ENCODE measurements at places on chromosomes 1 and 21. TPM values are rescaled to one million over a fixed set of nuclear protein-coding genes. Genes with fewer than 3 reads are reported as not detected.

Gene LRRC38
- 0.25 TPM for polyA plus RNA-seq

Gene KCNA3
- 0.22 TPM for polyA plus RNA-seq

Gene PLA2G2A
- not detected for polyA plus RNA-seq

Gene KRTAP11-1
- polyA plus RNA-seq: not detected

Gene PODN
- 3.3 TPM for polyA plus RNA-seq

Gene CD34
- 118 TPM for polyA plus RNA-seq

Gene PRKAA2
- polyA plus RNA-seq: 16.9 TPM

Gene OR2L13
- 0.08 TPM for polyA plus RNA-seq

Gene CNKSR1
- 15.4 TPM for polyA plus RNA-seq

Gene KLHDC8A
- polyA plus RNA-seq: 2.1 TPM

Gene IKBKE
- polyA plus RNA-seq: 4.8 TPM

Gene HIVEP3
- polyA plus RNA-seq: 3.9 TPM

Gene TNNT2
- polyA plus RNA-seq: 58.6 TPM

Gene SHE
- polyA plus RNA-seq: 10.9 TPM

Gene BEND5
- 25.7 TPM for polyA plus RNA-seq

Gene LRRN2
- 12.1 TPM for polyA plus RNA-seq

Gene SYNC
- polyA plus RNA-seq: 1.8 TPM

DNA sequence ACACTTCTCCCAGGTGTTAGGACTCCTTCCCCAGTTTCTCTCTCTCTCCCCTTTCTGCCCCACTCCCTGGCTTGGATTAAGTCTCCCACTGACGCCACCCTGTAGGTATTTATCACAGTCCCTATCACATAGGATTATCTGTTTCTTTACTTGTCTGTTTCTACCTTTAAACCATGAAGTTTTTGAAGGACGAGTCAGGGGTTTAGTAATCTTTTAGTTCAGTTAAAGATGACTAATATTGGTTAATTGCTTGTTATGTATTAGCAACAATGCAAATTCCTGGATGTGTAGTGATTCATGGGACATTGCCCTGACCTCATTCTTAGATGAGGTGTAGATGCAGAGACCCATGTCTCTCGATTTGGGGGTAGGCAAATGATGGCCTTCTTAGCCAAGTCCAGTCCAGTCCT lies 6.4 kb downstream of the LAMC1 start:
- DNase-seq: no peak

- no peak for DNase-seq
These were observed 95.5 kb upstream of the PROX1 start for GRCh38 chr1:213891989-213892902.

GRCh38 chr21:20306836-20307235 lies 691.4 kb upstream of the NCAM2 start:
- DNase-seq: no peak

GRCh38 chr1:10765734-10766478 lies 30.5 kb downstream of the CASZ1 start:
- no peak for DNase-seq

DNA sequence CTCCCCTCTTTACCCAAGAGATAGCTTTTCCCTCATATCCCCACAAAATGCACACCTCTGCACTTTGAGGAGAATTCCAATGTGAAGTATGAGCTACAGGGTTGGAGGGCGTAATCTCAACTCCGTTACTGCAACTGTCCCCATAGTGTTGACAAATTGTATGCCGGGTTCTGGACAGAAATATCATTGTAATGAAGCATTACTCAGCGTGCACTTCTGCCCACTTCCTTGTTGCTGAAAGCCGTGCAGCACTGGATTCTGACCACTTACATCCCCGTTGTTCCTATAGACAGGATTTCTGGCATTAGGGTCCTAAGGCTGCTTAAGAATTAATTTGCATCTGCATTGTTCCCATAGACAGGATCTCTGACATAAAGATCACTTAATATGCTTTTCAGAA lies 205.6 kb downstream of the RHOU start:
- DNase-seq: no peak

- DNase-seq: no peak
These were observed 7.8 kb upstream of the MUTYH start for GRCh38 chr1:45348020-45348419.

GRCh38 chr1:72946903-72947499 lies 664.7 kb upstream of the NEGR1 start:
- no peak for DNase-seq

- DNase-seq: no peak
These were observed 11.0 kb downstream of the SLC2A5 start for GRCh38 chr1:9058465-9058864.

GRCh38 chr1:55571767-55572166 lies 356.6 kb upstream of the USP24 start:
- DNase-seq: no peak

GRCh38 chr1:15953294-15953771 lies 22.6 kb downstream of the ZBTB17 start:
- DNase-seq: no peak

- no peak for DNase-seq
These were observed 37.6 kb downstream of the OR10R2 start for GRCh38 chr1:158509471-158510156.

DNA sequence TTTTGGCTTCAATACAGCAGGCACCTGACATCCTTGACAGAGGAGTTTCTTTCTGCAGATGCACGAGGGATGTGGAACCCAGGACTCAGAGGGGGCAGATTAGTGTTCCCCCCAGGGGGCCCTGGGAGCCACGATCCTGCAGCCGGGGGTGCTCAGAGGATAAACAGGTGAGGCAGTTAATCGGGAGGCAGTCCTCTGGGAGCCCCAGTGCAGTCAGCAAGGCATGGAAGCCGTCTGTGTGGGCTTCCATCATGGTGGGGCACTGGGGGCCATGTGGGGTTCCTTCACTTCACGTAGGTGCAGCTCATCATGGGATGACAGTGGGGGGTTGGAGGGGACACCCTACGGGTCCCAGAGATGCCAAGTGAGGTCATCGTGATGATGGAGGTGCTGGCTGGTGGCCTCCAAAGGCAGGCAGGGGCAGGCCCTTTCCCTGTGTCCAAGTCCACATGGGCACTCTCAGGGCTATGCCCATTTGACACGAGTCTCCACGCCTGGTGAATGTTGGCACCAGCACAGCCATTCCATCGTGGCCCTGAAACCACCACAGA lies 59.3 kb upstream of the ABCG1 start:
- no peak for DNase-seq

- no peak for DNase-seq
These were observed 117.5 kb upstream of the NEGR1 start for GRCh38 chr1:72399807-72400206.

GRCh38 chr1:171637928-171638576 lies 14.4 kb downstream of the MYOC start:
- no peak for DNase-seq

GRCh38 chr1:225763716-225764548 lies 13.7 kb upstream of the SRP9 start:
- no peak for DNase-seq

DNA sequence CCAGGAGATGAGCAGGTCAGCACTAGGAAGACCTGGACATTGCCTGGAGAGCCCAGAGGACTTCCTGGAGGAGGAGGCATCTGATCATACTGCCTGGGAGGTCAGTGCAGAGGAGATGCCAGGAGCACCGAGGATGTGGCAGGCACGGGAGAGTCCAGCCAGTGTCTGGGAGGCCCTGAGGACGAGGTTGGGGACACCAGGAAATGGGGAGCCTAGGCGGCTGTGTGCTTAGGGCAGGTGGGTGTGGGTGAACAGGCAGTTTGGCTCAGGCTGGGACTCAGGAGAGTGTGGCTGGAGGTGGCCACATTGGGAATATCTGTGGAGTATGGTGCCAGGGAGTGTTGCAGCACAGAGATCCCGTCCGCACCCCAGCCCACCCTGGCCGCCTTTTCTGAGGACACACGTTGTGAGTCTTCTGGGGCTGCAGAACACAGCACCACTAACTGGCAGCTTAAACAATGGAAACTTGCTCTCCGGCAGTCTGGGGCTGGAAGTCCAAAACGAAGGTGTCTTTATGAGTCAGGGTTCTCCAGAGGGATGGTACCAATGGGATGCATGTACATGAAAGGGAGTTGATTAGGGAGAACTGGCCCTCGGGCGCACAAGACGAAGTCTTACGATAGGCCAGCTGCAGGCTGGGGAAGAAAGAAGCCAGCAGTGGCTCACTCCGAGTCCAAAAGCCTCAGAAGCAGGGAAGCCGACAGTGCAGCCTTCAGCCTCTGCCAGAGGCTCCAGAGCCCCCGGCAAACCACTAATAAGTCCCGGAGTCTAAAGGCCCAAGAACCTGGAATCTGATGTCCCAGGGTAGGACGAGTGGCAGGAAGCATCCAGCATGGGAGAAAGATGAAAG lies 58.0 kb downstream of the FAAP20 start:
- no peak for DNase-seq

DNA sequence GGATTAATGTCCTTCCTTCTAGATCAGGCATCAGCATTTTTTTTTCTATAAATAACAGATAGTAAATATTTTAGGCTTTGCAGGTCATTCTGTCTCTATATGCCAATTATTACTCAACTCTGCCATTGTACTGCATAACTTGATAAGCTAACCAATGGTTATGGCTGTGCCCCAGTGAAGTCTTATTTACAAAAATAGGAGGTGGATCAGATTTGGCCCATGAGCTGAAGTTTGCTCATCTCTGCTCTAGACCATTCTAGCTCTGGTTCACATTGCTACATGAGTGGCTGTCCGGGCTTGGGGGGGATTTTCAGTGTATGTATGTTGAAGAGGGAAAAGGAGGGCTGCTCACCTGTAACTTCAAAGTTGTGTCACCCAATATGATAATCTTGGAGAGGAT lies 10.1 kb downstream of the RAB7B start:
- no peak for DNase-seq

GRCh38 chr1:160251687-160252526 lies 10.4 kb downstream of the DCAF8 start:
- peak; percentile 35 for DNase-seq

DNA sequence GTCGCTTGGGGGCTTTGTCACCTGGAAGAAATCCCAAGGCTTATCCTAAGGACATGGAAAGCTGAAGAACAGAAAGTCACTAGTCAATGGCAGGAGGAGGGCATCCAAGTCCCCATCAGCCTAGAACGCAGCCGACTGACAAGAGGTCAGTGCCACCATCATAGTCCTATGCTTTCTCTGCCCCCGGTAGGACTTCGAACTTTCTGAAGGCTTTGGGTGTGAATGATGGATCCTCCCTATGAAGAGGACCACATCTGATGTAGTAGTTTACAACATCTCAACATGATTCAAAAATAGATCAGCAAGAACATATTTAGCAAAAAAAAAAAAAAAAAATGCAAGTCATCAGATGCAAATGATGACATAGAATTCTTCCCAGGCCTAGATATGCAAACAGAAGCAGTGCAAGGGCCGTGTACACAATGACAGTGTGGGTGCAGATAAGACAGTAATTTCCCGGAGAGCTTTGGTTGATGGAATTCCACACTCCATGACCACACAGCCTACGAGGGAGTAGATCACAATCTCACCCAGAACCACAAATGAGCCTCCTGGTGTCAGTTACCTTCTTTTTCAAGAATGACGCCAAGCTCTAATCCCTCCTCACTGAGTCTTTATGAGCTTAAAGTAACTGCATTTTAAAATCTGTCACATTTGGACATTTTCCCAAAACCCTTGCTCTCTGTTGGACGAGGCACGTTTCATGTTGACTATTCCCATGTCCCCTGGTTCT lies 88.2 kb downstream of the PSMG1 start:
- no peak for DNase-seq

- DNase-seq: no peak
These were observed 2.3 kb upstream of the RUNX1 start for GRCh38 chr21:35051287-35051818.

GRCh38 chr1:28010969-28011368 lies 51.2 kb downstream of the XKR8 start:
- no peak for DNase-seq

DNA sequence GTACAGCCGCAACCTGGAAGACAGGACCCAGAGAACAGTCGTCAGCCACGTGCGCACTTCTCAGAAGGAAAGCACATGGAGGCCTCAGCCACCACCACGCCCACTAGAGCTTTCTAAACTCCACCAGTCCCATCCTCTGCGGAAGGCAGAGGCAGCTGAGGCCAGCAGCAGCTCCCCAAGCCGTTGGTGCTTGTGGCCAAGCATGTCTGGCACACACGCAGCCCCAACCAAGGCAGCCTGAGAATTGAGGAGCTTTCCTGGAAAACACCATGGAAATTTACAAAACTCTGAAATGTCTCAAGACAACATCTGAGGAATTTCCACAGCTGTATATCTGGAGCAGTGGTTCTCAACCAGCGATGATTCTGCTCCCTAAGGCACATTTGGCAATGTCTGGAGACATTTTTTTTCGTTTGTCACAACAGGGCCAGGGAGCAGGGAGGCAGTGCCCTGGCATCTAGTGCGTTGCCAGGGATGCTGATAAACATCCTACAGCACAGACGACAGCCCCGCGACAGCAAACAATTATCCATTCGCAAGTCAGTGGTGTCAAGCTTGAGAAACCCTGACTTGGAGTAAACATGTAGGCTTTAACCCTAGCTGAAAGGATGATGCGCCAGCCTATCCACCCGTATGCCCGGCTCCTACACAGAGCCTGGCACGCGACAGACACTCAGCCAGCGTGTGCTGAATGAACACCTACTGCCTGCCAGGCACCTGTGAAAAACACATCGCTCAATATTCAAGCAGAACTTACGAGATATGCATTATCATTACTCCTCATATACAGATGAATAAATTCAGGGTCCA lies 24.7 kb downstream of the NPHP4 start:
- no peak for DNase-seq

DNA sequence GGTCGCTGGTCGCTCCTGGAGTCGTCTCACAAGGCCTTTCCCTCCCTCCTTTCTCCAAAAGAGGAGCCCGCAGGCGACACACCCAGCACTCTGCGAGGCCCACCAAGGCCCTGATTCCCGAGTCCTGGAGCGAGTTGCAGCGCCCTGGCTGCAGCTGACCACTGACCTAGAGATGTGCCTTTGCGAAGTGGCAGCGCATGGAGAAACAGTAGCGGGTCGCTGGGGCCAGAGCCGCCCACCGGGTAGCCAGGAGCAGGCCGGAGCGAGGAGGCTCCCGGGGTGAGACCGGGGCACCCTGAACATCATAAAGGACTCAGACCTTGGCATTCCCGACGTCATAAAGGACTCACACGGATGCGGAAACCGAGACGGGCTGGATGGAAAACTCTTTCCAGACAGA lies 10.3 kb upstream of the NBPF11 start:
- no peak for DNase-seq

DNA sequence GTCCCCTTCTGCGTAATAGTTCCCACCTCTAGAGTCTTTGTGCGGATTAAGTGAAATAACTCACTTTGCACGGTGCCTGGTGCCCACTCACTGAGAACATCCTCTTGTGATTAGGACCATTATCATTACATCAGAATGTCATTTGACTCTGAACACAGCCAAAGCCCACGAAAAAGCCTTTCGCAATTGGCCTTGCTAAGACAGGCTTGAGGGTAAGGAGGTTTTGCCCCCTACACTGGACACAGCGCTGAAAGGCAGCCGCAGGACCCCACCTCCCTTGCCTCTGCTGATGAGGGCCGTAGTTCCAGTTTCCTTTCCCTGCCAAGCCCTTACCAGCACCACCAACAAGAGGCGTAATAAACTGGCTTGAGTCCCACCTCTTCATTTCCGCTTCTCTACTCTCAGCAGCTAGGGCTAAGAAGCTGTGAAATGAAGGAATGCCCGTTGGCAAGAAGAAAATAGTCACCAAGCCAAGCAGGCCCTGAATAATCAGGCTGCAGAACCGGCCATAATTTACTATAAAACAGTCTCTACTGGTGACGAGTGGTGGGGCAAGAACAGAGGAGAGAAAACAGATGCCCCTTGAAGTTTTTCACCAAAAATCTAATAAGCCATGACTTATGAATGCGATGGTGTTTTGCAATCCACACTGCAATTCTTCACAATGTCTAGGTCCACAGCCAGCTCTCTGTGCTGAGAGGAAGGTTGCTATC lies 53.1 kb downstream of the SH3GLB1 start:
- no peak for DNase-seq

- DNase-seq: no peak
These were observed 8.9 kb downstream of the ADGRB2 start for GRCh38 chr1:31755197-31755611.
